MCF 10A (cell line): ENCODE measurements at places on chromosomes 5 and 9.
A peak's percentile ranks its signal among the peaks of the same experiment; 100 is the strongest.

DNA sequence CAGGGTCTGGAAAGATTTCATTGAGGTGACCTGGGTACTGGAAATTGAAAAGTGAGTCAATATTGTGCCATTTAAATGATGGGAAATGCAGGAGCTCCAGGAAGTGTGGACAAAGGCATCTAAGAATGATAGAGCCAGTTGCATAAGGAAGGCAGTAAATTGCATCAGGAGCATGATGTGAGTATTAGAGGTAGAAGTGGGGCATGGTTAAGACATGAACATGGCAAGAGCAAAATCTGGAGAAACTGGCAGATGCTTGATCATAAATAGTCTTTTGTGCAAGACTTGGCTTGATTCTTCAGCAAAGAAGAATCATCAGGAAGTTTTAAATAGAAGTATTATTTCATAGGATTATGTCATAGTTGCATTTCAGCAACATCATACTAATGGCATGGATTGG, 157.4 kb upstream of the PUM3 start:
- DNase-seq: no peak

DNA sequence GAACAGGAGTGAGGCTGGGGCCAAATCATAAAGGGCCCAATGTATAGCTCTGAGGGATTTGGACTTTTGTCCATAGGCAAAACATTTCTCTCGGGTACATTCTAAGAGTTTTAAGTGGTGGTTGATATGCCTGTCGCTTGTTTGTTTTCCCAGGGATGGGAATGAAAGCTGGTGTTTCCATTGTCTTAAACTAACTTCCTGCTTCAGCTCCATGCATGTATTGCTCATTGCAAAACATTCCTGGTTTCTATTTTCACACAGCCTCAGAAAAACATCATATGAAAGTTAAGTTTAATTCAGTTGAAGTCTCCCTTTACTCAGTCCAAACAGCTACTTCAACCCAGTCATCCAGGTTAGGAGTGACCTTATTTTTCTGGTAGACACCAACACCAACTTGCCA, 235.0 kb downstream of the ACTL7B start:
- DNase-seq: no peak

- peak; percentile 91 for DNase-seq
Observed at GRCh38 chr5:17255471-17256021, 38.1 kb downstream of the BASP1 start.

DNA sequence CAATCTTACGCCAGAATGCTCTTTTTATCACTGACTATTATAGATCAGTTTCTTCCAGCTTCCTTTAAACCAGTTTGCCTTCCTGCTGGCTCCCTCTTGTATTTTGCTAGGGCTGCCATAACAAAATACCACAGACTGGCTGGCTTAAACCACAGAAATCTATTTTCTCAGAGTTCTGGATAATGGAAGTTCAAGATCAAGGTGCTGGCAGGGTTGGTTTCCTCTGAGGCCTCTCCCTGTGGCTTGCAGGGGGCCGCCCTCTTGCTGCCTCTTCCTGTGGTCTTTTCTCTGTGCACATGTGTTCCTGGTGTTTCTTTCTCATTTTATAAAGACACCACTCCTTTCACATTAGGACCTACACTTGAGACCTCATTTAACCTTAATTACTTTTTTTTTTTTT, 6.8 kb upstream of the FXN start:
- no peak for DNase-seq

GRCh38 chr5:67058998-67059743, 137.4 kb downstream of the CD180 start:
- DNase-seq: no peak

GRCh38 chr5:14062178-14062577, 81.0 kb upstream of the TRIO start:
- peak; percentile 46 for DNase-seq

GRCh38 chr9:79812507-79813257, 240.9 kb downstream of the TLE4 start:
- no peak for DNase-seq

- peak; percentile 37 for DNase-seq
Observed at GRCh38 chr9:132237481-132237880, 75.6 kb downstream of the NTNG2 start.
